Kasumi-1 (cell line): ENCODE measurements at places on chromosomes 13 and 19.

DNA sequence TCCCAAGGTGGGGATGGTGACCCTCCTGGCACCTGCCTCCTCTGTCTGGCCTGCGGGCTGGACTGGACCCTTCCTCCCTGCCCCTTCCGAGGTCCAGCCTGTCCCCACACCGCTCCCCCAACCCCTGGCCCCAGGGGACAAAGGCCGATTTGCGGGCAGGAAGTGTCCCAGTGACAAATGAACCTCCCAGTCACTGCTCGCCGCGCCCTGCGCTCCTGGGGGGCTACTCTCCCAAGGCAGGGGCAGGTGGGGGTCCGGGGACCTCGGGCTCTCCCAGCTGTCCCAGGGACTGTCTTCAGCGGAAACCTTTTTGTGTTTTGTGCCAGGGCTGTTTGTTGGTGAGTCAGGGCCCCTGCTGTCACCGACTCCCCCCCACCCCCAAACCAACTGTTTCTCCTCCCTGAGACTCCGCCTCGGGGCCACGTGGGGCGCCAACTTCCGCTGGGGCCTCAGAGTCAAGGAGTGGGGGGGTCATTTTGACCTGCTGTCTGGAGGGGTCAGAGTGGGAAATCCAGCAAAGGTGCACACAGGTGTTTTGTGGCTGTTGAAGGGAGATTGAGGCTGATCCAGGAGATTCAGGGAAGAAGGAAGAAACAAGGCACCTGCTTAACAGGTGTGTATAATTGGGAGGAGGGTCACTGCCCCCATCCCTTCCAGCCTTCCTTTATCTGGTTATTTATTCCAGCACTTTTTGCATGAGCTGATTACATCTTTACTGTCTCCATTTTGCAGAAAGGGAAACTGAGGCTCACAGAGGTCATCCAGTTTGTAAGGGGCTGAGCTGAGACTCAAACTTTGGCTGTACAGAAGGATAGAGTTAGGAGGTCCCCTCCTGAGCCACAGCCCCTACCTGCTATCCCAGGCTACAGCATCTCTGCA lies 831 bp downstream of the PGPEP1 start:
- DNase-seq: peak; percentile 43

DNA sequence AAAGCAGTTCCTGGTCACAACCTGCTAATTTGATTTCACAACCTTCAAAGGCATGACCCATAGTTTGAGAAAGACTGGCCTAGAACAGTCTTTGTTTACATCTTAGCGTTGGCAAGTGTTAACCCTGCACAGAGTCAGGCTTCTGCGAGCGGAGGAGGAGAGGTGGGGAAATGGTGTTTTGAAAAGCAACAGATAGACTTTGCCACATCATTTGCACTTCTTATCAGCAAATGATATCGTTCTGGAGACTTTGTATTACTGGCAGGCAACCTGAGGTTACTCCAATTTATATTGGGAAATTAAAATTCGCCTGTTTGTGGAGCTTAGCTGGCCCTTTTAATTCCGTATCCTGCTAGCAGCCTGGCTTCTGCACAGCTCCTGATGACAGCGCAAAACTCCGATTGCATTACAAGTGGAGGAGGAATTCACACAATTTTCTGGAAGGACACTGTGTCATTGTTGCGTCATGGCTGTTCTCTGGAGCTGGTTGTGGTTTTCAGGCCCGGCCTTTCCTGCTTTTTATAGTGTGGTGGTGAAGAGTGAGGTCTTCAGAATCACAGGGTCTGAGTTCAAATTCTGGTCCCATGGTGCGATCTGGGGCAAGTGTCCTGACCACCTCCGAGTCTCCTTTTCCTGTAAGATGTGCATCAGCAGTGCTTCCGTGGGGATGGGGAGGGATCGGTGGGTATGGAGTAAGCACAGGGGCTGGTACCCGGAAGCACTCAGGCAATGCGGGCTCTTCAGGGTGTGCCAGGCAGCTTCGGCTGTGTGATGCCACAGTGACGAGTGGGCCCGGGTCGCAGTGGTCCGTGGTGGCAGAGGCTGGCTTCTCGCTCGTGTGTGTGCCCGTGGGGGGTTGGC lies 49.1 kb upstream of the EHD2 start:
- DNase-seq: peak; percentile 21

GRCh38 chr19:48683349-48683748 lies 10.5 kb upstream of the NTN5 start:
- DNase-seq: no peak

DNA sequence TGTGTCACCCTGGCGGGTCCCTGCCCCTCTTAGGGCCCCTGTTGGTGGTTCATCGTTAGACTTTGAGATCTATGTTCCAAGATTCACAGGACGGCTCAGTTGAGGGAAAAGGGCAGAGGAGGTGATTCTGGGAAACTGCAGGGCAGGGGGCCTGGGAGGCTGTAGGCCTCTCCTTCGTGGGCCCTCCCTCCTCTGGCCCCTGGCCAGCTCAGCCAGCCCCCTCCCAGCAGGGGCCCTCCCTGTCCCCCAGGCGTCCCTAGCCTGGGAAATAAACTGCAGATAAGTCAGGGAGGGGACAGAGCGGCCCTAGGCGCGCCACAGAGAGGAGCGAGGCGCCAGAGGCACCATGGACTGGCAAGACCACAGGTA lies 6.5 kb downstream of the HIF3A start:
- DNase-seq: no peak

DNA sequence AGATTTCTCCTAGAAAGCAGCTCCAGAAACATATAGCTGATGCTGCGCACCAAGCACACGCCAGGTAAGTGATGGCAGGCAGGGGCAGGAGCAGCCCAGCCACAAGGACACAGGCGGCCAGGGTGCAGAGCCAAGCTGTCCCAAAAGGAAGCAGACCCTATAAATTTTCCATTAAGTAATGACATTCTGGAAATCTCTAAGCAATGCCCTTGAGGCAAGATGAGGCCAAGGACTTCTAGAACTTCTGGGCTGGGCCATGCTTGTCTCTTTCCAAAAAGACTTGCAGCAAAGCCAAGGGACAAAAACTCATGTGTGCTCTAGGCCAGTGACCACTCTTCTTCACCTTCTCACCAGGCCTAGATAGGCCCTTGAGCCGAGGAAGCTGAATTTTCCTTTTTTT lies 42.2 kb upstream of the EPHX3 start:
- DNase-seq: no peak

DNA sequence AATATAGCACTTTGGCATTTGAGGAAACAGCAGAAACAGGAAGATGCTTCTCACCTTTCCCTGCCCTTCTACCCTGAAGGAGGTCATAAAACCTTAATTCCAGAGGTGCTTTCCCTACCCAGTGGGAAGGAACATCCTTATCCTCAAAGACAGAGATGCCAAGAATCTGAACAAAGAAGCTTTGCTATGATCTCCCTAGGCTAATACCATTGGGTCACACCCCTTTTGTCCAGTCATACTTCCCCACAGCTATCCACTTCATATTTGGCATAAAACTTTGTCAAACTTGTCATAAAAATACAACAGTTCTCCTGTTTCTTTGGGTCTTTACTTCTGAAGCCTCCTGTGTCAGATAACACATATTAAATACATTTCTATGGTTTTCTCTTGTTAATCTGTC lies 21.7 kb upstream of the RXFP2 start:
- DNase-seq: no peak

DNA sequence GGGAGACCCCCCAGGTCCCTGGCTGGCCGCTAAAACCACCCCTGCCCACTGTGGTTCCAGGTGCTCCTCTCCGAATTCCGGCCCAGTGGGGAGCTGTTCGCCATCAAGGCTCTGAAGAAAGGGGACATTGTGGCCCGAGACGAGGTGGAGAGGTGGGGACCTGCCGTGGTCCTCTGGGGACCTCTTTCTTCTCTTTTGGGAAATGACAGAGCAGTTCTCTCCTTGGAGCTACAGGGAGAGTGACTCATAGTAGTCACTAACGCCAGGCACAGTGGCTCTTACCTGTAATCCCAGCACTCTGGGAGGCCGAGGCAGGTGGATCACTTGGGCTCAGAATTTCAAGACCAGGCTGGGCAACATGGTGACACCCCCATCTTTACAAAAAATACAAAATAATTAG lies 7.3 kb downstream of the PTGER1 start:
- peak; percentile 12 for DNase-seq

DNA sequence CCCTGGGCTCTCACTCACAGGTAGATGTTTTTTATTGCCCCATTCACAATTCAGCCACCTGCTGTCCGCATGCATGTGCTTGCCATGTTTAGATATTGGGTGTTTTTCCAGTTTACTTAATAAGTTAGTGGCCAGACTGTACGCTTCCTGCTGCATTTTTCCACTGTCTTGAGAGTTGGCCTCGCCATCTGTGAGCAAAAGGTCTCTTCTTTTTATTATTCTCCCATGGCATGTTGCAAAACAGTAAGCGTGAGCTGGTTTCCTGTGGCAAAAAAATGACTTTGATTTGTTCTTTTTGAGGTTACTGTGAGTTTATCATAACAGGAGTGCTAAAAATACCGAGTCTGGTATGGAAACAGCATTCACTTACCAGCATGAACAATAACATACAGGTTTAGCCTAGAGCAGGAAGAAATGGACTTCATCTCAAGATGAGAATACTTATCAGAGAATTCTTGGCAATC lies 46.0 kb downstream of the SAE1 start:
- DNase-seq: no peak

- DNase-seq: no peak
Observed at GRCh38 chr13:85709072-85709471, 90.1 kb downstream of the SLITRK6 start.

GRCh38 chr13:23960566-23961156 lies 63.4 kb upstream of the C1QTNF9B start:
- peak; percentile 11 for DNase-seq

GRCh38 chr13:51955816-51956603 lies 55.2 kb downstream of the ATP7B start:
- no peak for DNase-seq

DNA sequence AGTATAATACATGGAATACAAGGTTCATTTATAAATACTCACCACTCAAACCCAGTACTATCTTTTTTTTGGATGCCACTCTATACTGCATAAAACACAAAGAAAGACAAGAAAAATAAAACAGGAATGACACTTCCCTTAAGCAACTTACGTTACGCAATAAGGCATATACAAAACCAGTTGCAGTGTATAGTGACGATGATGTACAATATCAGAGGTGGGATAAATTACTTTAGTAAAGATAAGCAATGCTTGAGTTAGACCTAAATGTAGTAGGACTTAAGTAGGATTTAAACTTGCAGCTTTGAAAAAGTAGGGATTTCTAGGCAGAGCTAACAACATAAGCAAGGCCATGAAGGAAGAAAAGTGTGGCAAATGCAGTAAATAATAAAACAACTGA lies 374.9 kb downstream of the SPRY2 start:
- DNase-seq: no peak

DNA sequence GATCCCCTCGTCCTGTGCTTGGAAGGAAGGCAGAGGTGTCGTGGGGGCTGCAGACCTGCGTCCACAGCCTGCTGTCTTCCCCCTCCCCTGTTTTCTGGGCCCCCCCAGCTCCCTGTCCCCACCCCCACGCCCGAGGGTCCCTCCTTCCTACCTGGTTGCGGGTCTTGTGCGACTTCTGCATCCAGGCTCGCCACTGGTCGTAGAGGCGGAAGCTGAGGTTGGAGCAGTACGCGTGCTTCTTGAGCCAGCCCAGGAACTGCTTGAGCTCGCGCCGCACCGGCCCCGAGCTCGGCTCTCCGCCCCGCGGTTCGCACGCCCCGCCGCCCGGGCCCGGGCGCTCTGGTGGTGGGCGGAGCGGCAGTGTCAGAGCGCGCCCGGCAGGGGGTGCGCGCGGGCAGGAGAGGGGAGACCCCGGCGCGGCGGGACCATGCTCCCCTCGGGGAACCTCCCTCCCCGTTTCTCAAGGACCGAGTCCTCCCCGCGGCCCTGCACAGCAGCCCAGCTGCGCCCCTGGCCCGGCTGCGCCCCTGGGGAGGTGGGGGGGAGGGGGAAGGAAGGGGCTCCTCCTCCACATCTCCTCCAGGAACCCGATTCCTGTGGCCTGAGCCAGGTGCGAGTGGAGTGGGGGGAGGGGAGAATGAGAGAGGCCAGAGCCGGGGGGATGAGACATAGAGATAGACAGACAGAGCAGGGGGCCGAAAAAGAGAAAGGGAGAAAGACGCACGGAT lies 5.7 kb downstream of the REX1BD start:
- DNase-seq: peak; percentile 46

DNA sequence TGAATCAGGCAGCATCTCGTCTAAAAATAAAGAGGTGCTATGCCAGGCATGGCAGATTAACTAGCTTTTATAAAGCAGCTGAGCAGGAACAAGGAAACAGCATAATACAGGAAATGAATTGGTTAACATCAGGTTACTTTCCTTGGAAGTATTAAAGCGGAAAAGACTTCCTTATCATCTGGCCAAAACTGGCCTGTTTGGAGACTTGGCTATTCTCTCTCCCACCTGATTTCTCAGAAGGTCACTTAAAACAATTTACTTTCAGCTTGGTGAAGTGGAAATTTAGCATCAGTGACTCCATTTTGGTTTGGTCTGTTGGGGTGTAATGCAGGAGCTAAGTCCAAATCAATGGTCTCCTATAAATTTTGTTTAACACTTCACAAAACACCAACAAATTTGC lies 191.6 kb downstream of the NUFIP1 start:
- no peak for DNase-seq

GRCh38 chr13:33340631-33341030 lies 55.1 kb upstream of the STARD13 start:
- DNase-seq: no peak

DNA sequence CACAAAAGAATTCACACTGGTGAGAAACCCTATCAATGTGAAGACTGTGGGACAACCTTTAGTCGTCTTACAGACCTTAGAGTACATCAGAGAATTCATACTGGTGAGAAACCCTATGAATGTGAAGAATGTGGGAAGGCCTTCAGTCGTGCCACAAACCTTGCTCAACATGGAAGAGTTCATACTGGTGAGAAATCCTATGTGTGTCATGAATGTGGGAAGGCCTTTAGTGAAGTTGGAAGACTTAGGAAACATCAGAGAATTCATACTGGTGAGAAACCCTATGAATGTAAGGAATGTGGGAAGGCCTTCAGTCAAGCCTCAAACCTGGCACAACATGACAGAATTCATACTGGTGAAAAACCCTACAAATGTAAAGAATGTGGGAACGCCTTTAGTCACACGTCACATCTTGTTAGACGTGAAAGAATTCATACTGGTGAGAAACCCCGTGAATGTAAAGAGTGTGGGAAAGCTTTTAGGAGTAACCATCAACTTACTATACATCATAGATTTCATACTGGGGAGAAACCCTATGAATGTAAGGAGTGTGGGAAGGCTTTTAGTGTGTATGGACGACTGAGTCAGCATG lies 24.0 kb upstream of the ZNF573 start:
- no peak for DNase-seq

DNA sequence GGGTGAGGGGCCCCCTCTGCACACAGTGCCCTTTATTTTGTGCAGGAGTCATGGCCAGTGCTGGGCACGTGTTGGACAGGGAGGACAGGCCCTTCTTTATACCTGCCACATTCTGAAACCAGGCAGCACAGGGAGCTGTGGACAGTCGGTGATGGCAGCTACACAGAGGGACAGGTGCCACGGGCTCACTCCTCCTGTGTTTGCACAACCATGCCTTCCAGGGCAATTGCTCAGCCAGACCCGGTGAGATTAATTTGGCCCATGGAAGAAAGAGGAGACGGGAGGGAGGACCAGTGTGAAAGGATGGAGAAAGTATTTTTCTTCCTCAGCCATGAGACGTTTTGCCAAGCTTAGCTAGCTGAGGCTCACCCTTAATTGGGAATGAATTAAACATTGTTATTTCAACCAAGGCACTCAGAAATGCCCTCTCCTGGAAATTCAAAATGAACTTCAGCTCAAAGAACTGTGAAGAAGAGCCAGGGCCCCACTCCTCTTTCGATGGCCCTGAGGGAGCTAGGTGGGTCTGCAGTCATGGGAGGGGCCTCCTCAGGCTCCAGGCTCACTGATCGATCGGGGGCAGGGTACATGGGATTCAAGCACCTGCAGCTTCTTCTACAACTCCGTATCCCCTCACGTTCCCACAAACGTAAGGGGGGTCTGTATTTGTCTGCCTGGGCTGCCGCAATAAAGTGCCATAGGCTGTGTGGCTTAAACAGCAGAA lies 41.2 kb downstream of the SHISA2 start:
- no peak for DNase-seq
